PC-9 (cell line): ENCODE measurements at places on chromosomes 3 and 15. TPM values are rescaled to one million over a fixed set of nuclear protein-coding genes. Genes with fewer than 3 reads are reported as not detected.
A peak's percentile ranks its signal among the peaks of the same experiment; 100 is the strongest.

DNA sequence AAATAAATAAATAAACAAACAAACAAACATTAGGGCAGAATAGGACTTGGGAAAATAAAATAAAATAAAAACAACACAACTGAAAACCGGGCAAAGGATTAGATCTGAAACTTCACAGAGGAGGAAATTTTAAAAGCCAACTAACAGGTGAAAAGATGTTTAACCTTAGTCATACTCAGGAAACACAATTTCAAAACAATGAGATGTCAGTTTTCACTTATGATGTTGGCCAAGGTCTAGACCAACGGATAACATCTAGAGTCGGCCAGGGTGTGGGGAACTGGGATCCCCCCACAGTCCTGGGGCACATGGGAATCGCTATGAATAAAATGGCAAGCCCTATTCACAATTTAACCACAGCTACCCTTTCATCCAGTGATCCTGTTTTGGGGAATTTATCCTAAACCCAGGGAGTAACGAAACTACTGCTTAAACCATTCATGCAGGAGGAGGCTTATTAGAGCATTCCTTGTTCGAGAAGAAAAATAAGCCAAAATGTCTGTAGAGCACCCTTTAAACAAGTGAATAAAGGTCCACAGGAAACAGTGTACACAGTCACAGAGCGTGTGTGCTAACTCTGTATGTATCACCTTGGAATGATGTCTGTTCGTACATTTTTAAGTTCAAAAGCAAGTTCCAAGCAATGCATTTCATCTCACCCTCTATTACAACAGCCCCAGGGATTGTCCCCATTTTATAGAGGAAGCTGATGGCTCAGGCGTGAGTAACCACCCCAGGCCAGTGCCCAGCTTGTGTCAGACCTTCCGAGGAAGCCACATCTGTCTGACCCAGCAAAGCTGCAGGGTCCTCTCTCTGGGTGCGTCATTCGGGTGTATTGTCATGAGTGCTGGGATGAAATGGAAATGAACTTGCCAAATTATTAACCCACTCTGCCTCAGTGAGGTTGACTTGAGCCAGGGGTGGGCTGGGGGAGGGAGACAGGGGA lies 6.3 kb upstream of the ANPEP start:
- DNase-seq, result no peak

DNA sequence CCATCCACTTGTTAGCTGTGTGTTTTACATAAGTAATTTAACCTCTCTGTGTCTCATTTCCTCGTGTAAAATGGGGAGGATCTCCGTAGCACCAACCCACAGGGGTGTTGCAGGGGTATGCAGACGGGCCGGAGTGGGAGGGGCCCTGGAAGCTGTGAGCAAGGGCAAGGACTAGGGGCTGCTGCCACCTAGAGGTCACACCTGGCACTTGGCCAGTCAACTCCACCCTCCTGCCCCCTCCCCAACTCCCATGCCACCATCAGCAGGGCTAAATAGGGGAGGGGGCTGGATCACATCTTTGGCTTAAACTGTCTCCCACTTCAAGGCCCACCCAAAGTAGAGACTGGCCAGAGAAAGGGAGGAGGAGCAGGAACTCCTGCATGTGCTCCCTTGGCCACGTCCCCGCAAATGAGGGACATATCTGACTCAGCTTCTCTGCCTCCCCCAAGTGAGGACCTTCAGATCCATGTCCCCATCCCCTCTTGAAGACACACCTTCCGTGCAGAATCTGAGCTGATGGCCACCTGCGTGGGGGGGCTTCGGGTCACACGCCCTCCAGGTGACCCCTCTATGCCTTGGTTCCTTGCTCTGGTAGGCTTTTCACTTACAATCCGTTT lies 2.6 kb downstream of the CCDC9B start:
- DNase-seq, result peak; percentile 78

DNA sequence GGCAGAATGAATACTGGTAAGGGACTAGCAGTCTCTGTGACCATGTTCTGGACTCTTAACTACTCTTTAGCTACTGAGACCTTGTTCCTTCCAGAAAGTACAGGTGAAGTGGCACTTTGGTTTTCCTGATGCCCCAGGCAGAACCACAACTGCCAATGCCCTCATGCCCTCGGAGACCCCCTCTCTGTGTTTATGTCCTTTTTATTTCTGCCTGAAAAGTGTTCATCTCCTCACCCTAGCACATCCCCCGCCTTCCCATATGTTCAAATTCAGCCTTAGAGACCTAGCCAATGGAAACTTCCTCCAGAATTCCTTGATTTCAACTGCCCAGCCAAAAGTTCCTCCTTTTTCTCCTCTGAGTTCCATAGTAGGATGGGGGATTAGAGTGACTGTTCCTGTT lies 23.3 kb upstream of the RASGRF1 start:
- DNase-seq, result no peak

GRCh38 chr3:72126441-72127223 lies 341.7 kb upstream of the PROK2 start:
- DNase-seq, result no peak

DNA sequence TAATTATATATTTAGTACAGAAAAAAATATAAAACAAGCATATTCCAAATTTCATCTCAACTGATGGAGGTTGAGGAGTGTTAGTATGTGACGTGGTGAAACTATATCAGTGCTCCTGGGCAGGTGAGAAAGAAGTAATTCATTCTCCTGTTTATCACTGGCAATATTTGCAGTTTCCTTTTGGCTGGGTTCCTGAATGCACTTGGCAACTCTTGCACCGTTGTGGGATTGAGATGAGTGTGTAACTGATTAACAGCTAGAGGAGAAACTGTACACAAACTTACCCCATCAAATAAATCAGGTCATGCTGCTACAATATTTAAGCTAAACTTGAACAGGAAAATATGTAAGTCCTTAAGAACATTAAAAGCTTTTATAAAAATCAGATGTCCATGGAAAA lies 2.1 kb upstream of the ATP13A4 start:
- DNase-seq, result no peak

The GPR171 gene
- total RNA-seq, result not detected in 2 replicates

The HEMK1 gene
- total RNA-seq, result 20.6 and 24.2 TPM in 2 replicates

The FETUB gene
- not detected in 2 replicates for total RNA-seq

The NRG4 gene
- 5.2 and 11.3 TPM in 2 replicates for total RNA-seq

The DAPK2 gene
- total RNA-seq, result 11.0 and 19.6 TPM in 2 replicates

The HTR3E gene
- not detected in 2 replicates for total RNA-seq

The OR5H2 gene
- total RNA-seq, result not detected in 2 replicates

The ARRDC4 gene
- 5.7 and 6.9 TPM in 2 replicates for total RNA-seq

The DOCK3 gene
- 15.2 and 16.9 TPM in 2 replicates for total RNA-seq
